Right cardiac atrium (tissue), 5 donors: ENCODE measurements at places on chromosomes 5 and 9.

GRCh38 chr5:10735569-10736276 is 25.3 kb downstream of the DAP start:
- DNase-seq = no peak

DNA sequence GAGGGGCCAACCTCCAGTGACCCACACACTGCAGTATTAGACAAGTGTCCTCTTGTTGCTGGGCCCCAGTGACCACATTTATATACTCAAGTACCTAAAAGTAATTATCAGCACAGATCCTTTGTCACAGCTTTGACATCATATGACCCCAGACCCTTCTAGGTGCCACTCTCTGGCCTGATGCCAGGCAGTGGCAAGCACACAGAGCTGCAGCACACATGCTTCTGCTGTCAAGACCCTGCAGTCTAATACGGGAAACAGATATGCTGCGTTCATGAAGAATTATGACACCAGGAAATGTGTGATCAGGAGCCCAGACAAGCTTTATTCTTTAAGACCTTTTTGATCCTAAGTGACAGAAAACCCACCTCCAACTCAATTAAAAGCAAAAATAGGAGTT is 63.8 kb upstream of the AFAP1L1 start:
- DNase-seq = no peak

- DNase-seq = no peak
Observed at GRCh38 chr5:73948720-73949119, 322.7 kb downstream of the ARHGEF28 start.

- DNase-seq = no peak
Observed at GRCh38 chr5:43643327-43643726, 40.3 kb downstream of the NNT start.

DNA sequence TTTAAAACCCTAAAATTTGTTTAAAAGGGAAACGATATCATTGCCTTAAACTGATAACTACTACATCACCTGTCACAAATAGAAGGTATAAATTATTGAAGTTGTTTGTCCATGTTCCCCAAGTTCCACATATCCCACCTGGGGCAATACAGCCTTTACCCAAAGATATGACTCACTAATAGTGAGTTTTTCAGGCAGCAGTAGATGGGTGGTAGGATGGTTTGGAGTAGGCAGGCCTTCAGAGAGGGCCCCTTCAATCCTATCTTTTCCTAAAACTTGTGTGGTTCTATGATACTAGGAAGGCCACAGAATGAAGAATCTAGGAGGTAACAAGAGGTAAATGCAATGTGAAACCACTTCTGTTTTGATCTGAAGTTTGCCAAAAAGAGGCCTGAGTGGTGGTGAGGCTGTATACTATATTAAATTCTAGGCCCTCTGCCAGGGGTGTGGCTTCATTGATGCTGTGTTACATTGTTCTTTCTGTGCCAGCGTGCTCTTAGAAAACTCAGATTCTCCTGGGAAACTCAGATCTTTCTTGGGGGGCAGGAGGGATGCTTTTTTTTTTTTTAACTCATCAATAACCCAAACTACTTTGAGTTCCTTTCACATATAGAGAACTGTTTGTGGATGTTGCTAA is 7.2 kb downstream of the CYSTM1 start:
- DNase-seq = no peak
